ENCODE measurements at places on chromosomes 16 and 17. TPM values are rescaled to one million over a fixed set of nuclear protein-coding genes. Genes with fewer than 3 reads are reported as not detected.

- DNase-seq, result no peak
Observed at GRCh38 chr17:48720266-48721008, 1.9 kb downstream of the PRAC1 start.

- DNase-seq, result no peak
Observed at GRCh38 chr16:64089697-64090096, 1032.2 kb downstream of the CDH11 start.

DNA sequence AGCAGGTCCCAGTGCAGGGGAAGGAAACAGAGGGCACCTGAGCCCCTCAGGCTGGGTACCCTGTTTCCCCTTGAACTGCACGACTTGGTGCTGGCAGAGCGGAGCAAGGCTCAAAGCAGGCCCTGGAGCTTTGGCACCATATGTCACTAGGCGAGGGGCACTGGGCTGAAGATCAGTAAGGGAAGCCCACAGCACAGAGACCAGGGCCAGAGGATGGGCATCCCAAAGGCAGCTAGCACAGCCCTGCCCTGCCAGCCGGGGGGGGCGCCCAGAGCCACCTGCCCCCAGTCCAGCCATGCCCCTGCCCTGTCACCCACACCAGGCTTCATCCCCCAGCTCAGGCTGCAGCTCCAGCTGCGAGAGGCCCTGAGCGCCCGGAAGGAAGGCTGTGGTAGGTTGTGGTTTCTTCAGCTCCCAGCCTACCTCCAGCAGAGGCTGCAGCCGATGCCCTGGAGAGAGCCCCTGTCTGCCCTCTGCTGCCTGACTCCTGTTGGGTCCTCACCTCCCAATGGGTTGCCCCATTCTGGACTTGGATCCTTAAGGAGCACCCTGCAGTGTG lies 10.9 kb downstream of the NHERF1 start:
- no peak for DNase-seq

DNA sequence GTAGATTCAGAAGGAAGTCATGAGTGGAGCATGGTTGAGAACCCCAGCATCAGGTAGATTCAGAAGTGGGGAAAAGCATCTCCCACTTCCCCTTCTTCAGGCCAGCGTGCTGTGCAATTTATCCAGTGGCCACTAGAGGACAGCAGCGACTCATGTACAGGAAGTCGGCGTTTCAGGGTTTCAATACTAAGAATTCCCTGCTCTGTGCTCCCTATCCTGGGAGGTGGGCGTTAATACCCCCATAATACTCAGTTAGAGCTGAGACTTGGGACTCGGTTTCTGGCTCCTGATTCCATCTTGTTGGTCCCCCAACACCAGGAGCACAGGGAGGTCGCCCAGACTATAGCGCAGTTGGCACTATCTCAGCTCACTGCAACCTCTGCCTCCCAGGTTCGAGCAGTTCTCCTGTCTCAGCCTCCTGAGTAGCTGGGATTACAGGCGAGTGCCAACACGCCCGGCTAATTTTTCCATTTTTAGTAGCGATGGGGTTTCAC lies 75.3 kb upstream of the AMZ2 start:
- peak; percentile 79 for DNase-seq

GRCh38 chr17:16930571-16931317 lies 41.2 kb downstream of the TNFRSF13B start:
- DNase-seq, result no peak

DNA sequence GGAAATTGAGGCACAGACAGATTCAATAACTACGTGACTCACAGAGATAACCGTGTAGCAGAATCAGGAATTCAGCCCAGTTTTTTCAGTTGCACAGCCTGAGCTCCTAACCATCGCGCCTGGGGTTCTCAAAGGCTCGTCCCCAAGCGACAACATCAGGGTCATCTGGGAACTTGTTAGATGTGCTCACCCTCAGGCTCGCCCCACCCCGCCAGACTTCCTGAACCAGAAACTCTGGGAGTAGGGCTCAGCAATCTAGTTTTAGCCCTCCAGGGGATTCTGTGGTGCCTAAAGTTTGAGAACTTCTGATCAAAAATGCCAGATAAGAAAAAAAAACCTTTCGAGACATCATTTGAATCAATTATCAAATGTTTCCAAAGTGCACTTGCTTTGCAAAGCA lies 559.8 kb downstream of the WWOX start:
- DNase-seq, result no peak

- no peak for DNase-seq
Observed at GRCh38 chr17:62702746-62703260, 75.3 kb downstream of the MRC2 start.

DNA sequence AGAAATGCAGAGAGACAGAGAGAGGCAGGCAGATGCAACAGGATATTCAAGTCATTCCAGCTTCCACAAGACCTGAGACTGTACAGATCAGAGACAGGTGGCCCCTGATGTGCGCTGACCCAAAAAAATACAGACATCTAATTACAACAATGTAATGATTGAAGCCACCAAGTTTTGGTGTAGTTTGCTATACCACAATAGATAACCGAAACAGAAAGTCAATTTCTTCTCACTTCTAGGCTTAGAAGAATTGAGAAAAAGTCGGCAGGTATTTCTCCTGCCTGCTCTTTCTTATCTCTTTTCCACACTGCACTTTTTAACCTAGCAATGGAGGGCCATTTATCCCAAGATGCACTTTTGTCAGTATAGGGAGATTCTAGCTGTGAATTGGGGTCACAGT lies 949.2 kb downstream of the CDH11 start:
- no peak for DNase-seq

DNA sequence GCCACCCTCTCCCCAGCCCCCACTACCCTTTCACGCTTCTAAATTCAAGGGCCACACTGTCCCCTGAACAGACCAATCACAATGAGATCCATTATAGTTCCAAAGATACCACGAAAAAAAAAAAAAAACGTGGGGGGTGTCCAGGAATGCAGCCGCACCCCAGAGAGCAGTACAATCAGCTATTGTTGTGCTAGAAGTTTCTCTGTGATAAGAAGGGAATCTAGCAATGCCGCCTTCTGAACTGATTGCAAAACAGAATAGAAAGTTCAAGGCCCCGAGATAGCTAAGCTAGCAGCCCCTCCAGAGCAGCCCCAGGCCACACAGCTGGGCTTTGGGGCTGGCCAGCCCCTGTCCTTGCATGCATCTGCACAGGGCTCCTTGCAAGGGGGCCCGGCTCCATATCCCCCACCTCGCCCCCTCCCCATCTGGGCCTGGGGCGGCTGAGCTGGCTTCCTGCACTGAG lies 86.9 kb upstream of the CBX4 start:
- no peak for DNase-seq

- DNase-seq, result no peak
Observed at GRCh38 chr17:76032073-76032779, 5.1 kb upstream of the EVPL start.

DNA sequence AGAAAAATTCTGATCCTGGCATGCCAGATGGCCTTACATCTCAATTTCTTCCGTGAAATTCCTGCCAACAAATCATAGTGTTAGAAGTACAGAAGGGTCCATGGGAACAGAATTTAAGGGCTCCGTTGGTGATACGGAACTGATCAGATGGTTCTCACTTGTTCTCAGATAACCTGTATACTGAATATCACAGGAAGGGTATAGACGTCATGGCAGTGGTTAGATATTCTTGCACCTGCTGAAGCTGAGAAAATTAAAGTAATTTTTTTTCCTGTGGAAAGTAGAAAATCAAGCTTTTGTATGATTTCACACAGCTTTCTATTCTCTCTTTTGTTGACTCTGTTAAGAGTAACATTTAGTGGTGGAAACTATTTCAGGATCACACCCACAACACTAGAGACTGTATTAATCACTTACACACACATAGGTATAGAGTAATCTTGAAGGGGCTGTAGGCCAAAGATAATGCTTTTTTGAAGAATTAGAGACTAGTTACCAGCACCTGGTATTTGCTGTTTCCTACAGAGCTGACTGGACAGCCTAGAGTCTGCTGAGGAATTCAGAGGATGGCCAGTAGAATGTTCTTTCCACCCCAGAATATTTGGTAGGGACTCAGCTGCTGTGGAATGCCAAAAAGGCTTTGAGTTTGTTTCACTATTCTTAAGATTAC lies 7.5 kb downstream of the TENT4B start:
- no peak for DNase-seq

GRCh38 chr17:80474231-80474960 lies 2.0 kb downstream of the NPTX1 start:
- no peak for DNase-seq

- no peak for DNase-seq
Observed at GRCh38 chr16:1825381-1825863, 1.2 kb downstream of the HAGH start.

- no peak for DNase-seq
Observed at GRCh38 chr16:13231365-13231764, 330.0 kb downstream of the SHISA9 start.

DNA sequence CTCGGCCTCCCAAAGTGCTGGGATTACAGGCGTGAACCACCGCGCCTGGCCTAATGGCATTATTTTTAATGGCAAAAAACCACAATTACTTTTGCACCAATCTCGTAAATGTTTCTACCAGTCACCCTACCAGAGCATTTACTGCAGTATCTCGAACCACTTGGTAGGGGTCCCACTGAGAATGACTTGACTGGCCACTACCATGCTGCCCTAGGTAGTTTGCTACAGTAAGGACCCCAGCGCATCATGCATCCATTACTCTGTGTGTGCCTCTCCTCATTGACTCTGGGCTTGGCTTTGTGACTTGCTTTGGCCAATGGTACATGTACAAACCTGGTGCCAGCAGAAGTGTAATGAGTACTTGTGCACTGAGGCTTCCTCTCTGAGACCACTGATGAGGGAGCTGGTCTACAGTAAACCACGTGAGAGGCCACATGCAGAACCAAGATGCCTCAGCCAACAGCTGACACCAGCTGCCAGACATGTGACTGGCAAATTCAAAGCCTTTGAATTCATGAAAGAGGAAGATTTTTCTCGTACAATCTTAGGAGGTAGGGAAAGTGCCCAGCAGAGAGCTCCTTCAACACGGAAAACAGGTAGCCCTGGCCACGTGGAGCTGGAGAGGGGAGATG lies 421.7 kb upstream of the C16orf82 start:
- no peak for DNase-seq

- DNase-seq, result no peak
Observed at GRCh38 chr17:50699410-50699809, 8.3 kb downstream of the ANKRD40 start.

- DNase-seq, result no peak
Observed at GRCh38 chr17:2929881-2930533, 133.4 kb downstream of the OR1D5 start.

GRCh38 chr16:67431775-67432505 lies 1.0 kb downstream of the HSD11B2 start:
- DNase-seq, result no peak

DNA sequence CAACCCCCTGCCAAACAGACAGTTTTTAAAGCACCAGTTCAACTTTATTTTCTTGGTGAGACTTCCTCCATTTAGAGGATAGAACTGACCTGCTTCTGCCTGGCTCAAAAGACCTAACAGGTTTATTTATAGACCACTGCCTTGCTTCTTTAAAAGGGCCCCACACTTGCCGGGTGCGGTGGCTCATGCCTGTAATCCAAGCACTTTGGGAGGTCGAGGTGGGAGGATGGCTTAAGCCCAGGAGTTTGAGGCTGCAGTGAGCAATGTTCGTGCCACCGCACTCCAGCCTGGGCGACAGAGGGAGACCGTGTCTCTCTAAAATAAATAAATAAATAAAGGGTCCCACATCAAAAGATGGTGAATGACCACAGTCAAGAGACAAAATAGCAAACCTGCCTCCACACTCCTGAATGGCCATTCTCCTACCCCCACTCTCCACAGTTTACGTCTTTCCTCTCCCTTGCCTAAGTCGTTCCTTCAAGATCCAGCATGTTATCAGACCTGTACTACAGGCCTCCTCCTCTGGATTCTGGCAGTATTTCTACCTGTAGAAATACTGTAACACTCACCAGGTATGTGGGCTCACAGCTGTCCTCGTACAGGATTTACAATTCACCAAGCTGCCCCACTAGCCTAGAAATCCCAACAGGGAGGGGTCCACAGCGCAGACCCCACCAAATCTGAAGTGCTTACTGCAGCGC lies 95.6 kb downstream of the SMG6 start:
- DNase-seq, result no peak

DNA sequence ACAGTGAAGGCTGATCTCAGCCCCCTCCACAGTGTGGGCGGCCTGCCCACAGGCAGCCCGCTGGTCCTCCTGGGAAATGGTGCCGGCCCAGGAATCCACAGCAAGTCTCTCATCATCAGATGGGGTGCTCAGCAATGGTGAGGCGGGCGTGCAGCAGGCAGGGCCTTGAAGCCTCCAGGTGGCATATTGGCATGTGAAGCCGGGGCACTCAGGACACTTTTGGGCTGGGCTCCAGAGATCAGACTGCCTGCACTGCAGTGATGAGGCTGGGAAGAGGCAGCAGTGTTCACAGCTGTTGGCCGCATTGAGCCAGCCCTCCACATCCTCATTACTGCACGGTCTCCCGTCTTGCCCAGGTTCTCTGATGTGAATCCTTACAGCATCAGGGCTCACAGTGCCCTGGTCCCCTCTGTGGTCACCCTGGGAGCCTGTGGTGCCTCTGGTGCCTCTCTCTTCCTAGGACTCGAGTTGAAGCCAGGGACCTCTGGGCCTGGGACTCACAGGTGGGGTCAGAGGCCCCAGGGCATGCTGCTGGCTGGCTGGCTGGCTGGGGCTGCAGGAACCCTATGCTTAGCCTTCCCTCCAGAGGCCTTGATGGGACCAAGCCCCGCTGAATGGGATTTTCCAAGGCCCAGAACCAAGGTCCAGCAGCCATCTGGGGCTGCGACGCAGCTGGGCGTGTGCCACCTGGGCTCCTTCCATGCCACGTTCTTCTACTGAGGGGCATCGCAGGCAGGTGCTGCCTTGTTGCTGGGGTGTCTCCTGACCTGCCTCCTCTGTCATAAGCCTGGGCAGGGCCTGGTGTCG lies 48.6 kb downstream of the TNFRSF13B start:
- DNase-seq, result no peak

GRCh38 chr17:41254861-41255260 lies 323 bp upstream of the KRTAP9-9 start:
- no peak for DNase-seq

DNA sequence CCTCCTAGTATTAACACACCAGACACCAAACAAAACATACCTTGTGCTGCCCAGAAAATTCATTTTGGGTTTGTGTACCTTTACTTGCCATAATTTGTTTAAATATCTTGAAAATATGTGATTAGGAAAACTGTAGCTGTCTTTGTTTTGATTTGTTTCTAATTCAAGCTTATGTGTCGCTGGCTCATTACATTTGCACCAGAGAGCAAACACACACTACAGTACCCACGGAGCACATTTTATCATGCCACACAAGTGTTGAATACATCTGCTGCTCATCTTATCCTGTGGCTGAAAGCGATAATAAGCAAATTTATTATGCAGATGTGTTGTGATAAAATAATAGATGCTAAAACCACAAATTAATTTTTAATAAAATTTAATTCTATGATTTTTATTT lies 63.1 kb downstream of the SPAG9 start:
- DNase-seq, result no peak

The SYNRG gene
- total RNA-seq, result 28.0 TPM

The NEUROD2 gene
- not detected for total RNA-seq

The TMEM220 gene
- total RNA-seq, result 13.3 TPM

The CLDN7 gene
- 102 TPM for total RNA-seq

The CACNG3 gene
- total RNA-seq, result not detected

The ASGR2 gene
- not detected for total RNA-seq

The NPIPB9 gene
- total RNA-seq, result 2.8 TPM

The TNS4 gene
- 0.13 TPM for total RNA-seq

The ABCA3 gene
- total RNA-seq, result 6.9 TPM

The AXIN2 gene
- 26.9 TPM for total RNA-seq
